Smooth muscle cell of the umbilical artery (primary cell): ENCODE measurements at places on chromosomes 7 and 10. TPM values are rescaled to one million over a fixed set of nuclear protein-coding genes. Genes with fewer than 3 reads are reported as not detected.

Gene NPY4R2
- total RNA-seq = 0.37 and 1.5 TPM in 2 replicates

Gene IFIT1B
- total RNA-seq = not detected in 2 replicates

Gene STK31
- not detected in 2 replicates for total RNA-seq

Gene ADAMTS14
- 3.6 and 4.2 TPM in 2 replicates for total RNA-seq

Gene CDK14
- 40.6 and 48.7 TPM in 2 replicates for total RNA-seq

Gene FKBP6
- not detected in 2 replicates for total RNA-seq

Gene SLC13A4
- total RNA-seq = 0.05 TPM in 1 of 2 replicates, not detected in the other

Gene ADAM12
- 360 and 389 TPM in 2 replicates for total RNA-seq

Gene TMEM26
- total RNA-seq = 0.28 and 0.59 TPM in 2 replicates

Gene GBX1
- not detected in 2 replicates for total RNA-seq

Gene PAX2
- total RNA-seq = not detected in 2 replicates

Gene PNLIP
- total RNA-seq = not detected in 2 replicates

Gene SYNPO2L
- total RNA-seq = 0.42 TPM in 1 of 2 replicates, not detected in the other

Gene VGF
- 3.0 and 20.7 TPM in 2 replicates for total RNA-seq

Gene GGCT
- 19.0 and 20.2 TPM in 2 replicates for total RNA-seq

Gene ANKRD61
- total RNA-seq = 0.23 TPM in 1 of 2 replicates, not detected in the other

Gene CYP3A7
- 0.30 and 1.1 TPM in 2 replicates for total RNA-seq

Gene FAM180A
- total RNA-seq = 7.2 TPM in 1 of 2 replicates, not detected in the other

Gene CHST15
- total RNA-seq = 0.30 and 0.46 TPM in 2 replicates

Gene NFKB2
- 30.6 and 51.0 TPM in 2 replicates for total RNA-seq

Gene PPP1R9A
- 0.30 and 0.51 TPM in 2 replicates for total RNA-seq

Gene TMEM229A
- total RNA-seq = not detected in 2 replicates

Gene XPNPEP1
- 133 and 136 TPM in 2 replicates for total RNA-seq

Gene EFCAB10
- 0.32 TPM in 1 of 2 replicates, not detected in the other for total RNA-seq

Gene BTBD16
- total RNA-seq = not detected in 2 replicates

Gene FFAR4
- total RNA-seq = not detected in 2 replicates

Gene FBXO24
- total RNA-seq = 0.30 and 0.32 TPM in 2 replicates

Gene EBLN1
- total RNA-seq = not detected in 2 replicates

Gene CLDN3
- not detected in 2 replicates for total RNA-seq

Gene BMPER
- total RNA-seq = 34.0 and 84.3 TPM in 2 replicates

Gene CCDC3
- 0.05 TPM in 1 of 2 replicates, not detected in the other for total RNA-seq

Gene WEE2
- not detected in 2 replicates for total RNA-seq

Gene MRPS33
- total RNA-seq = 18.4 and 31.8 TPM in 2 replicates

Gene MOGAT3
- total RNA-seq = not detected in 2 replicates

Gene TAS2R3
- total RNA-seq = 1.2 and 2.5 TPM in 2 replicates

Gene PHTF2
- total RNA-seq = 27.6 and 42.4 TPM in 2 replicates

Gene PHKG1
- under 0.01 and 0.46 TPM in 2 replicates for total RNA-seq
